GM13976 (cell line): ENCODE measurements at places on chromosomes 13 and 19.

DNA sequence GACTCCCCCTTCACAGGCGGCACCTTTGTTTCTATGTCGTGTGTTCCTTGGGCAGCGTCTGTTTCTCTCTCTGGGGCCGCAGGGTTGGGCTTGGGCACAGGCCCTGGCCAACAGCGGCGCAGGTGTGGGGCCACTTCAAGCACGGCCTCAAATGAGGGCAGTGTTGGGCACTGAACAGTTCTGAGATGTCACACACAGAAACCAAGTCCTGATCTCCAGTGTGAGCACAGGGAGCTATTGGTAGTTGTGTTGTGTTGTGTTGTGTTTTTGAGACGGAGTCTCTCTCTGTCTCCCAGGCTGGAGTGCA lies 42.7 kb downstream of the GATAD2A start:
- DNase-seq = no peak

DNA sequence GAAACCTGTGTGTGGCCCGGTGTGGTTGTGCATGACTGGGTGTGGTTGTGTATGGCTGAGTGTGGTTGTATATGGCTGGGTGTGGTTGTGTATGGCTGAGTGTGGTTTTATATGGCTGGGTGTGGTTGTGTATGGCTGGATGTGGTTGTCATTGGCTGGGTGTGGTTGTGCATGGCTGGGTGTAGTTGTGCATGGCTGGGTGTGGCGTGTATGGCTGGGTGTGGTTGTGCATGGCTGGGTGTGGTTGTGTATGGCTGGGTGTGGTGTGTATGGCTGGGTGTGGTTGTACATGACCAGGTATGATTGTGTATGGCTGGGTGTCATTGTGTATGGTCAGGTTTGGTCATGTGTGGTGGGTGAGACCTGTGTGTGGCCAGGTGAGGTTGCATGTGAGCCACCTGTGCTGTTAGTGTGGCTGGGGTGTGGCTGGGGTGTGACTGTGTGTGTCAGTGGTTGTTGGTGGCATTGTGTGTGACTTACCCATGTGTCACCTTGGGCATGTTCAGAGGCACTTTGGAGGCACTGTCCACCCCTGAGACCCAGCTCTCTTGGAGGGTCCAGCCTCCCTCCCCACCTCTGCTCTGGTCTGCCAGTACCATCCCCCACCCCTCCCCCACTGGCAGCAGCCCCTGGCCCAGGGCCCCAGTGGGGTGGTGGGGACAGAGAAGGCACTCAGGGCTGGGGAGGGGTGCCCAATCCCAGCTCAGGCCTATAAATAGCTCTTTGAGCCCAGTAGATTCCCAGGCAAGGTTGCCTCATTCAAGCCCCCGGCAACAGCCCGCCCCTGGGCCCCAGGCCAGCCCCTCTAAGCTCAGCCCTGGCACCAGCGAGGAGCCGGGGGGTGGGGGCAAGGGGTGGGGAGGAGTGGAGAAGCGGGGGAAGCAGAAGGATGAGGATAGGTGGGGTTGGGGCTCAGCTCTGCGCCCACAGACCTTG lies 3.9 kb upstream of the NCAN start:
- no peak for DNase-seq

- DNase-seq = no peak
Observed at GRCh38 chr13:98970330-98970729, 7.5 kb downstream of the DOCK9 start.

DNA sequence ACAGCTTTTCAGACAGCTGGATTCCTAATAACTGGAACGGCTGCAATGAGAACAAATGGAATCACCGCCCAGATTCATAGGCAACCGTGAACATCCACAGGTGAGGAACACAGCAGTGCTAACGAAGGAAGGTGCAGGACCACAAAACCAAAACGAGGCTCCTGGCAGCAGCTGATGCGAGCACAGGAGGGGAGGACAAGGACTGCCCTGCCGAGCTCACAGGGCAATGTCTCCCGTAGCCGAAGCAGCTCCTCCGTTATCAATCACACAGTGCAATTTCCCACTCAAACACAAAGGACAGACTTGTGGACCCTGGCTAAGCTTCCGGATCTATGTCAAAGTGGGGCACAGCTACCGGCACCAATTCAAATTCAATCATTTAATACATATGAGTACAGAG lies 70.6 kb downstream of the STK24 start:
- no peak for DNase-seq

DNA sequence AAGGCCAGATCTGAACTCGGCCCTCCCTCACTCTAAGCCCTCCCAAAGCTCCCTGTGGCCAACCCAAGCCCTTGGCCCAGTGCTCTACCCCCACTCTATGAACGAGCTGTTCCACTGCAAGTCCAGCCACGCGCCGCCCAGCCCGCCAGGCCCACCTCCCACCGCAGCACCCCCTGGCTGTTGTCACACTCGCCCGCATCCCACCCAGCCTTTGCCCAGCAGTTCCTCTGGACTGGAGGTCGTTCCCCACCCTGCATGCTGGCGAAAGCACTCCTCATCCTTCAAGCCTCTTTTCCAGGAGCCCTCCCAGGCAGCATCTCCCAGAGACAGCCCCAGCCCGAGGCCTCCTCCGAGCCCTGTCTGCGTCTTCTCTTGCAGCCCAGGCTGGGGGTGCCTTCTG lies 33.1 kb upstream of the ONECUT3 start:
- no peak for DNase-seq

GRCh38 chr13:40536443-40537113 lies 129.9 kb downstream of the FOXO1 start:
- no peak for DNase-seq

DNA sequence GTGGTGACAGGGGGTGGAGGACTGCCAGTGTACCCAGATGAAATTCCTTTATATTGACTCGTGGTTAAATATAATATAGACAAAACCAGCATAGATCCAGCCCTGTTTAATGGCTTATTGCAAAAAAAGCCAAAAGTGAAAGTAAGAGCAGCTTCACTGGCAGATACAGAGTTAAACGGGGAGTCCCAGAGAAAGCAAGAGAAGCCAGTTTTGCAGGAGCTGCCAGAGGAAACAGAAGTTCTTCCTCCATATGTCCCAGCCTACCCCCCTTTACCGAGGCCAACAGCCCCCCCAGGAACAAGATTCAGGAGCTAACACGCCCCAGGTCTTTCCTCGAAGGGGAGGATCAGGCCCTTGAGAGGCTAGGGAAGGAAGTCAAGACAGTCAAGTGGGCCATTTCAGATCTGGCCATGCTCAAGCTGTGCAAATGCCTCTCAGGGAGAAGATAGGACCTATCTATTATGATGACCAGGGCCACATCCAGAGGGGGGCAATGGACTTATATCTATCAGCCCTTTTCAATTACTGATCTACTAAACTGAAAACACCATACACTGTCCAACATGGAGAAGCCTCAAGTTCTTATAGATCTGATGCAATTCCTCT lies 47.2 kb upstream of the ZNF737 start:
- no peak for DNase-seq

DNA sequence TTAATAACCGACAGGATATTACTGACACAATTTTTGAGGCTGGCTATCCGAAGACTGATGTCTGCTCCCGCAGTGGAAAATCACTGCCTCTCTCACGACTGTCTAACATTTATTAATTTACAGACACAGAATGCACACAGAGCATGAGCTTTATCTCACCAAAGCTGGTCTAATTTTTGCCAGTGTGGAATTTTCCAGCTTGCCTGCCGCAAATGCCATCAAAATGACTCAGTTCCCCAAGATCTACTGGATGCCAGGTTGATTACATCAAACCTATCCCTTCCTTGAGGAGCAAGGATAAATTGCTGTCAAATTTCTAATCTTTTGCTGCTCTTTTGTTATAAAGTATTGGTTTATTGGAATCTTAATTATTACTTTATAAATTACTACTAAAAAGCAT lies 1775.1 kb upstream of the PCDH20 start:
- no peak for DNase-seq
